ENCODE measurements at places on chromosomes 11 and 22.
A peak's percentile ranks its signal among the peaks of the same experiment; 100 is the strongest.

DNA sequence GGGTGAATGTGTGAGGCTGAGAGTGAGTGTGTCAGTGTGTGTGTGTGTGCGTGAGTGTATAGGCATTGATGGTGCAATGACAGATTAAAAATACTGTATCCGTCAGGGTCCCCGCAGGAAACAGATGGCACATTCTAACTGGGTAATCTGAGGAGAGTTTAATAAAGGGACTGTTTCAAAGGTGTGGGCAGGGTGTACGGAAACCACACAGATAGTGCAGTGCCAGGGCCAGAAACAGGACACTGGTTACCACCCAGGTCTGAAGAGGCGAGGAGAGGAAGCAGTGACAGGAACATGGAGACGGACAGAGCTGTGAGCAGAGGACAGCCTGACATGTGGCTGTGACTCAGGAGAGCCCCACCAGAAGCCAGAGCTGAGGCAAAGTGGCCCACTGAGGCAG lies 16.5 kb downstream of the P2RX3 start:
- no peak for DNase-seq

DNA sequence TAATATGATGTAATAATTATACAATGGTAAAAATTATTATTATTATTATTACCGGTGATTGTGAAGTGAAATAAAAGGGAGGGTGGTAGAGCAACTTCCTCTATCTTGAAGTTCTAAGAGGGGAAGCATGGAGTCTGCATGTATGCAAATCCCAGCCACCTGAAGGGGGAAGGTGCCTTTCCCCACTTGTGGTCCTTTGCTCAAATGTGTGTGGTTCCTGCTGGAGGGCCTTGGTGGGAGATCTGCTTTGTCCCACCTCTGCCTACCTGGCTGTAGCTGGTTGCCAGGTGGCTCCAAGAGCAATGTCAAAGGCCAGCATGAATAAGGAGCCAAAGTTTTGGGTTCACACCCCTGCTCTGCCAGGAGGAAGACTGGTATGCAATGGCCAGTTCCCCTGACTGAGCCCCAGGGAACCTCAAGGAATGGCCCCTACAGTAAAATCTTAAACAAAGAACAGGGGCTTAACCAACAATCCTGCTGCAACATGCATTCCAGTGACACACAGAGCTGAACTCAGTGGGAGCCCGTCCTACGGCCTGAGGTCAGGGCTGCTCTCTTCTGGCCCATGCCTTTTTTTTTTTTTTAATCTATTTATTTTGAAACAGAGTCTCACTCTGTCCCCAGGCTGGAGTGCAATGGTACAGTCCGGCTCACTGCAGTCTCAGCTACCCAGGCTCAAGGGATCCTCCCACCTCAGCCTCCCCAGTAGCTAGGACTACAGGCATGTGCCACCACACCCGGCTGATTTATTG lies 8.5 kb downstream of the TMEM132A start:
- no peak for DNase-seq

DNA sequence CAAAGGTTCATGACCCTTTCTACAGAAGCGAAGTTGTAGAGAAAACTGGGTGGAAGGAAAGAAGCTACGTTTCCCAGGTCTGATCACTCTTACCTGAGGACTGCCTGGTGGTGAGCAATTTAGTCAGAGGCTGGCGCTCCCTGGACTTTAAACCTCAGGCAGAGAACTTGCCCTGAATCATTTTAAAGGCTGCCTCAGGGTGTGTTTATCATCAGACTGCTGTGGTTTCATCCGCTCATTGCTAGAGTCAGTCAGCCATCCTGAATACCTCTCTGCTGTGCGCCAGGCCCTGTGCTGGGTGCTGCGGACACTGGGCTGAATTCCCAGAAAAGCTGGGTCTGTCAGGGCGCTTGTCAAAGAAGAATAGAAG lies 2.7 kb downstream of the DTX4 start:
- DNase-seq = no peak

- DNase-seq = no peak
These were observed 38.2 kb downstream of the LDLRAD3 start for GRCh38 chr11:35982061-35982460.

DNA sequence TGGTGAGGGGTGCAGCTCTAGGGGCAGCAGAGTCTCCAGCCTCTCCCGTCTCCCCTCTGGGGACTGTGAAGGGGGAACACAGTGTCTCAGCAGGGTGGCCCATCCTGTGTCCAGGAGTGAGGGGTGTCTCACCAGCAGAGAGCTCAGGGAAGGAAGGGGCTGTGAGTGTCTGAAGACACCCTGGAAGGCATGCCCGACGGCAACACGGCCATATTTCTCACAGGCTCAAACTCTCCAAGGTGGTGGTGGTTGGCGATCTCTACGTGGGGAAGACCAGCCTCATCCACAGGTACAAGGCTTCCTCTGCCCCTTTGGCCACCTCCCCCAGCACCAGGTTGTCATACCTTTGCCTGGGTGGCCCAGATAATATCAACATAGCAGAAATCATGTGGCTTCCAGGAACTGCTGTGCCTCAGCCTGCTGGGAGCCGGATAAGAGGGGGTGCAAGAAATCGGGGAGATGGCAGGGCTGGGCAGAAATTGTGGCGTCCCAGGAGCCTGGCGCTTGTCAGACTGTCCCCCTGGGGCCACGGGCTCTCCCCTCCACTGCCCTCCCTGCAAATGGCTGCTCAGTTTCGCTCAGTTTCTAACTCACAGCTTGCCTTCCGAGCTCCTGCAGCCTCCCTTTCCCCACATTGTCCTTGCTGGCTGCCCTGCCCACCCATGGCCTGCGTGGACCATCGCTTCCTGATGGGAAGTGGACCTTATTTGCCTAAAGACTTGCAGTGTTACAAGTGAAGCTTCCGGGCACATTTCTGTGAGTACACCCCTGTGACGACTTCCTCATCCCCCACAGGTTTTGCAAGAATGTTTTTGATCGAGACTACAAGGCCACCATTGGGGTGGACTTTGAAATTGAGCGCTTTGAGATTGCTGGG lies 7.2 kb downstream of the RAB36 start:
- no peak for DNase-seq

GRCh38 chr11:45583981-45584566 lies 81.3 kb downstream of the CHST1 start:
- no peak for DNase-seq

- DNase-seq = peak; percentile 20
These were observed 10.0 kb downstream of the RPL3 start for GRCh38 chr22:39309364-39309861.

- no peak for DNase-seq
These were observed 143.3 kb upstream of the THY1 start for GRCh38 chr11:119566319-119566718.

DNA sequence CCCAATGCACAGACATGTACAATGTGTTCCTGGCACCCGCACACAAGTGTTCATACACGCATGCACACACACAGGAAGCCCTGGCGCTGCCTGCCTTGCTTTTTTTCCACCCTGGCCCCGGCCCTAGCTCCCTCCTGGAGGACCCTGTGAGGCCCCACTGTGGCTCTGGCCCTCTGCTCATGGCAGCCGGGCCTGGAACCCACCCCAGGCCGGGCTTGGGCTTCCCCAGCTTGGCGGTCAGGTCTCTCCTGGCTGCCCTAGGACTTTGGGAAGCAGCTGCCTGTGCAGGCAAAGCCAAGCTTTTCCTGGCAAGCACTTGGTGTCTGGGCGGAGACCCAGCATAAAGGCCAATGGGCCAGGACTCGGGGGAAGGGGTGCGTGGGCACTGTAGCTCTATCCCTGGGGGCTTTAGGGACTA lies 30.5 kb downstream of the CD82 start:
- no peak for DNase-seq

- no peak for DNase-seq
These were observed 92.3 kb downstream of the SCN3B start for GRCh38 chr11:123562158-123562557.

- no peak for DNase-seq
These were observed 164.5 kb downstream of the CRYBB2 start for GRCh38 chr22:25383892-25384291.

DNA sequence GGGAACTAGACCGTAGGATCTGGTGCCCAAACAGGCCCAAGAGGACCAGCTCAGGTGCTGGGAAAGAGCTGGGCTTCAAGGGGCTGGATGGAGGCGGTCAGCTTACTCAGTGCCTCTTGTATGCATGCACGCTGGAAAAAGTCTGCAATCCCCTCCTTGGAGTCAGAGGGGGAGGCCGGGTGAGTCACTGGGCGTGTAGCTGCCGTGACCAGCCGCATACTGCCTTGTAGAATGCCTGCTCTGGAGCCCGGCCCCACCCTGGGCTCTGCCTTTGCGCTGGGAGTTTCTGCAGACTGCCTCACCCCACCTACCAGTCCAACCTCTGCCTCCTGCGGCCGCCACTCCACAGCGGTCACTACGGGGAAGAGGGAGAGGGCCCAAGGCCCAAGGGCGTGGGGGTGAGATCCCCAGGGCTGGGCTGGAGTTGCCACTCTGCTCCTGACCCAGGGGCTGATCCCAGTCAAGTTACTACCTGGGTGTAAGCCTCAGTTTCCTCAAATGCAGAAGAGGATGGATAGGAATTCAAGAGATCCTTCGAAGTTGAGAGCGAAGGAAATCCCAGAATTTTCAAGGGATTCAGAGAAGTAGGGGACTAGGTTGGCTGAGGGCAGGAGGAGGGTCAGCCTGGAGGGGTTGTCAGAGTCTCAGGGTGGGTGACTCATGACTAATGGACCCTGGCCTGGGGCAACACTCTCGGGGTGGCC lies 4.2 kb downstream of the MRGPRF start:
- DNase-seq = no peak

DNA sequence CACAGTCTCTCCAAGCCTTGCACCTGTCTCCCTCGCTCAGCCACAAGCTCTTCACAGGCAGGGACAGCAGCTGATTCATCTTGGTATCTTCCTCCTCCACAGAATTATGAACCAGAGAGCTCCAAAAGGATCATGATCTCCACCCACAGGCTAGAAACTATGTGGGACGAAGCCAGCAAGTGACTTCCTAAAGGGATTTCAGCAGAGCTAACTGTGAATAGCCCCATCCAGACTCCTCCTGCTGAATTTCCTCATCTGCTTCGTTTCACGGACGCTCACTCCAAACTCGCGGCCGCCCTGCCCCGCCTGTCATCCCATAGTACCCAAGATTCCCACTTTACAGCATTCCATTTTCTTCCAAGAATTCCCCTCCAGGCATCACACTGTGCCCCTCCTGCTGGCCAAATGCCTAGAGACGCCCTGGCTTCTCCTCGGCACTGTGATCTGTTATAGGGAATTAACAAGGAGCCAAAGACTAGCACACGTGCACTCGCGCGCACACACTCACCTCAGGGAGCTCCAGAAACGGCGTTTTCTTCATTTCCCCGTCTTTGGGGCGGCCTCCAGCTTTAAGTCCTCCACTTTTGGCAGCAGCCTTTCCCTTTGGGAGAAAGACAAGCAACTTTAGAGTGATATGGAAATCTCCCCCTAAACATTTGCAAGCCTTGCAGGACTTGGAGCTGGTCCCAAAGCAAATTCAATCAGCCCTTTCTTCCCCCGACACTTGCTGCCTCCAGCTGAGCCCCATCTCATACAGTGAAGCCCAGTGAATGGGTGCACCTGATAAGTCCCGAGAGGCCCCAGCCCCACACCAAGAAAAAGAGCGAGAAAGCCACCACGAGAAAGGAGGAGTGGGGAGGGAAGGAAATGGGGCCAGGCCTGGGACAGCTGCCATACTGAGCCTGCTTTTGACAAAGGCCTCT lies 35.5 kb downstream of the SPATA19 start:
- DNase-seq = no peak

DNA sequence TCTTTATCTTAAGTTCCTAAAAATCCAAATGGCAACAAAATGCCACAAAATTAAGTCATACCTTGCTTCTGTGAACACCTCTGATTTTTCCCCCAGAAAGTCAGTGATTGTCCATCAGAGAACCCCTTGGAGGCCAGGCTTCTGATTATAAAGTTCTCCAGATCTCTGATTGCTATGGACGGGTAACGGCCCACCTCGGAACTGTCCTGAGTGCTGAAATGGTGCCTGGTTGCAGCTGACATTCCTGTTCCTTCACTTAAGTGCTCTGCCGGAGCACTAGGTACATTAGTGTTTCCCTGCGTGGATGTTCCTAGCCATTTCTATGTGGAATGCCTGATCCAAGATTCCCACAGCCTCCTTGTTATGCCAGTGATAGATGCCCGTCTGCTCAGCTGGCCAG lies 85.0 kb downstream of the CHST1 start:
- DNase-seq = peak; percentile 8

DNA sequence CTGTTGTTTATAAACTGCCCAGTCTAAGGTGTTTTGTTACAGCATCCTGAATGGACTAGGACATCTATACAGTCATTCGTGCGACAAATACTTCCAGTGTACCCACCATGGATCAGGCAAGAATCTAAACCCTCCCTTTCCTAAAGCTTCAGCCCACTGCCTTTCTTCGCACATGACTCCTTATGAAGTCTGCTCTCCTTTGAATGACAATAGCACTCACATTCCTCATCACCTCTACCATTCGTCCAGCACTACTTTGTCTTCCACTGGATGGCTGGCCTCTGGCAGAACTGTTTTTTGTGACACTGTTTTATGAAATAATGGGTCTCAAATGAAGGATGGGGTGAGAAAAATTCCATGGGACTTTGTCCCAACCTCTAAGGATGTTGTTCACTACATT lies 89.8 kb upstream of the LIN7C start:
- DNase-seq = no peak

DNA sequence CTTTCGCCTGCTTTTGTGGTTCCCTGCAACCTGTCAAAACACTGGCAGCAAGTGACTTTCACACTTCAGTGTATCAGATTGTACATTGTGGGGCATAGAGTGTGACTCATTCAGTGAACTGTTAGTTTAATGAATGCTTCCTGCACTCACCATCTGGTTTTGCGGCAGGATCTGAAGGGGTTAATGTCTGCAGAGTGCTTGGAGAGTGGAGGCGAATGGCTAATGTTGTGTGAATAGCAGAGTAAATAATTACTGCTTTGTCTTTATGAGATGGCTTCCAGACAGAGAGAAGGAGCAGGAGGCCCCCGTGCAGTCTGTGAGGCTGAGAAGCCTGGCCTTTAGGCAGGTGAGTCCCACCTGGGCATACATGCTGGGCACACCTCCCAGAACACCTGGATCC lies 454.3 kb upstream of the KIRREL3 start:
- DNase-seq = no peak
